Urinary bladder (tissue), 4 donors: ENCODE measurements at places on chromosomes 12 and 14. TPM values are rescaled to one million over a fixed set of nuclear protein-coding genes. Genes with fewer than 3 reads are reported as not detected.

DNA sequence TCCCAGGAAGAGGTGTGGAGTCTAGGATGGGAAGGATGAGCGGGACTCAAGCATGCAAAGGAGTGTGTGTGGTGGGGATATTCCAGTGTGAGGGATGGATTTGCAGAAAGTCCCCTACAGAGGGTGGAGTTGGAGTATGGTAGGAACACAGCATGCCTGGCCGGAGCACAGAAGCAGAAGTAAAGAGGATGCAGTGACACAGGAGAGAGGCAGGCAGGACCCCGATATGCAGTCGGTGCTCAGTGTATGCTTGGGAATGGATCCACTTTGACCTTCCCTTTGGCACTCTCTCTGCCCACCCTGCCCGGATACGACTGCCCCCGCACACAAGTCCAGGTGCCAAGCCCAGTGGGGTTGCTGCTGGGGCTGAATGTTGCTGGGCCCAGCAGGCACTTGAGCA, 21.3 kb downstream of the WSCD2 start:
- no peak for DNase-seq

DNA sequence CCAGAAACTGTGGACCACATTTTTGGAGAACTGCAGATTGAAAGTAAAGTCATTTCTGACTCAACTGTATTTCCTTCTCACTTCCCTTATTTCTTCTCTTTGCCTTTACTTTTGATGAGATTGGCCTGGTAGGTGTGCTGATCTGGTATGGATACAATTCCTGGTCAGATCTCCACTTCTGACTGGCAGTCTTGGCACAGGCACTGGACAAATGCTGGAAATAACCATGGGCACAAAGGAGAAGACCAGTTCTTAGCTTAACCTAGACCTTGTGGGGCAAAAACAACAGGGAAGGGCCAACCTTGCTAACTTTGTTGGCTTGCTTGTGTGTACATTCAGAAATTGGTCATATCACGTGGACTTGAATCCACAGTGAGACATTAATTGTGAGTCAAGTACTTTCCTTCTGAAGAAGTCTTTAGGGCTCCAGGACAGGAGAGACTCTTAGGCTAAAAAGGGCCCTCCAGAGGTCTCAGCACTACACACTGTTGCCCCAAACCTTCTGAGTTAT, 75.0 kb downstream of the DIP2B start:
- no peak for DNase-seq

Gene EFS
- 15.0 TPM for total RNA-seq

Gene OTOGL
- total RNA-seq: 4.5 TPM

DNA sequence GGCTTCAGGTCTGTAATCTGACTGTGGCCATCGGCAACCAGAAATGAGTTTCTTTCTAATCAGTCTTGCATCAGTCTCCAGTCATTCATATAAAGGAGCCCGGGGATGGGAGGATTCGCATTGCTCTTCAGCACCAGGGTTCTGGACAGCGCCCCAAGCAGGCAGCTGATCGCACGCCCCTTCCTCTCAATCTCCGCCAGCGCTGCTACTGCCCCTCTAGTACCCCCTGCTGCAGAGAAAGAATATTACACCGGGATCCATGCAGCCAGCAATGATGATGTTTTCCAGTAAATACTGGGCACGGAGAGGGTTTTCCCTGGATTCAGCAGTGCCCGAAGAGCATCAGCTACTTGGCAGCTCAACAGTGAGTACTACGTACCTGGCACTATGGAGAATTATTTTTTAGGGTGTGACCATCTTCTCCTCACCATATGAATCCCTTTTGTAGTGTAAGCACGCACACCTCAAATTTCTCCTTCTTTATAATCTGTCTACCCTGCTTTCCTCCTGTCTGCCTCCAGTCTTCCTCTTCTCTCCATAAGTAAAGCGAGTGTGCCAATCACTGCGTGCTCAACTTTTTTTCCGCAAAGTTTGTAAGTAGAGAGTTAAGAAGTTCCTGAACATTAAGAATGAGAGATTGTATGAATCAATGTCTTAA, at the start of gene TPH2:
TSS of gene TPH2 (plus strand) at position 118 of the 658 bp plus-strand sequence. CDS start at position 260, 142 bp downstream.
- DNase-seq: peak; percentile 11
